Thoracic aorta (tissue), 2 donors: ENCODE measurements at places on chromosomes 12 and 14.

DNA sequence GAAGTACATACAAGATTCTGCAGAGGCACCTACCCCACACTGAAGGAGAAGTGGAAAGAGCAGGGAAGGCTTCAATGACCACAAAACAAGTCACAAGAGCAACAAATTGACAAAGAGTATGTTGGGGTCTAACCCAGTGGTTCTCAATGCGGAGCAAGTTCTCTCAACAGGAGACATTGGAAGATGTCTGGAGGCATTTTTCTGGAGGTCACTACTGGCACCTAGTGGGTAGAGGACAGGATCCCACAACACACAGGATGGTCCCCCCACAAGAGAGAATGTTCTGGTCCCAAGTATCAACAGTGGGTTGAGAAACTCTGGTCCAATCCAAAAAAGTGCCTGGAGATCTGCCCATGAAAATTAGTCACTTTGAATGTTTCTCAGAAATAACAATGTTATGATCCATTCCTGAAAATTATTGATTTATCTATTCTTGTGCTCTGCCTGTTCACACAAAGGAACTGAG, 3.4 kb downstream of the SSH1 start:
- no peak for DNase-seq

DNA sequence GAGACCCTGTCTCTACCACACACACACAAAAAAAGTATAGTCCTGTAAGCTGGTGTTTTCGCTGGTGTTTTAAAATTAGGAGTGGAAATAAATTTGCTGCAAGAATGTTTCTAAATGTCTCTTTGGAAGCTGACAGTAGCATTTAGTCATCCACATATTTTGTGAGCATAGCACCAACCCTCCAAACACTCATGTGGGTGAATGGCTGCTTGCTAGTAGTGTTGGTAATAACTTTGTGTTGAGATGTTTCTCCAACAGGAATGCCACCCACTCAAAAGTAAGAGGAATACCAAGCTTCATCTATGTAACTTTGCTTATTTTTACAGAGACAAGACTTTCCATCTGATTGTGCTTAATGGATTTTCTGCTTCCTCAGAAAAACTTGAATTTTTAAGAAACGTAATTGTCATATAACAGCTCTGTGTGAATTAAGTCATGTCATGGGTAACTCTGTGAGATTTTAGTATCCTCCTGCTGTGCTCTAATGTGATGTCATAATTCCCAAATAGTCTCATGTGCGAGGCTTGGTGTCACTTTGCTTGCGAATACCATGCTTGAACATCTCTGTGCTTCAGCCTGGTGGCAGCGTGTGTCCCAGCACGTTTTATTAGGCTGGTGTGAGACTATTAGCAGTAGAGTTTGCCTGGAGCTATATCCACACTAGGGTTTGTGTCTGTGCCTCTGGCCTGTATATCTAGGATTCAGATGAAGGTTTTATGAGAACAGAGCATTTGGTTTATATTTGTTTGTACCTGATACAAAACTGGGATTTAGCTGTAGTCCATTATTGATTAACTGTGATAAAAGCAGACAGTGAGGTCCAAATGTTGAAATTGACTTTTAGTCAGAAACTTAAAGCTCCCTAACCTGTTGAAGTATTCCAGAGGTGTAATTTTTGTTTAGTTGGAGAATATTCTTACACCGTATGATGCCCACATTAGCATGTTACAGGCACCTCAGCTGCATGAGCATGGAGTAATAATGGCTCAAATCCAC, 80.5 kb downstream of the FBXW8 start:
- no peak for DNase-seq

- no peak for DNase-seq
These were observed 41.9 kb upstream of the ABCC9 start for GRCh38 chr12:21983095-21983494.

GRCh38 chr12:48265777-48266176, 62.7 kb upstream of the OR10AD1 start:
- no peak for DNase-seq

DNA sequence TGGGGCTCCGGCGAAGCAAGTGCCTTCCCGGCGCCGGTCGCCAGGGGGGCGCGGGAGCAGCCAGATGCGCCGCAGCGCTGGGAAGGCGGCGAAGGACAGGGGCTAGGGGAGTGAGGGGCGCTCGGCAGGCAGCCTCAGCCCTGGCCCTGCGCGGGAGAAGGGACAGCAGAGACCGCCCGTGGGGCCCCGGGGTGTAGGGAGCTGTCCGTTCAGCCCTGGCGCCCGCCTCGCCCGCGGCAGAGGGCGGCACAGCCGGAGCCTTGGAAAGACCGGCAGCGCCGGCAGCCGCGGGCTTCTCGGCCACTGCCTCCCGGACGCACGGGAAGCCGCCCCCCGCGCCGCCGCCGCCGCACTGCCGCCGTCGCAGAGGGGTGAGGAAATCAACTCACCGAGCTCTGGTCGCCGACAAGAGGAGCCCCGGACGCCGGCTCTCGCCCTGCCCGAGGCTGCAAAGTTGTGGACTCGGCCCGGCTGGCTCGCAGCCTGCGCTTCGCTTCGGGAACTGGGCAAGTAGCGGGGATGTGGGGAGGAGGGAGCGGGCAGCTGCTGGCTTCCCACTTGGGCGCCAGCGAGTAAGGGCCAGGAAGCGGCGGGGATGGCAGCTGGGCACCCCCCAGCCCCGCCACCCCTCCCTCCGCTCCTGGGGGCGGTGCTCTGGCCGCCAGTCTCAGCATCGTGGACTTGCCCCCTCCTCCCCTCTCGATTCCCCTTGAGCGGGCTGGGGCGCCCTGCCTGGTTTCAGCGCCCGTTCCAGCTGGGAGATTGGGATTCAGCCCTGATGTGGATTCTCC, at the start of gene ZDHHC22:
Gene ZDHHC22, minus strand, starts transcription at position 578 of the 791 bp plus-strand sequence. CDS start 2,053 bp downstream, outside the sequence.
- DNase-seq = no peak

- DNase-seq = no peak
These were observed 85.9 kb downstream of the PAX9 start for GRCh38 chr14:36747411-36748184.

DNA sequence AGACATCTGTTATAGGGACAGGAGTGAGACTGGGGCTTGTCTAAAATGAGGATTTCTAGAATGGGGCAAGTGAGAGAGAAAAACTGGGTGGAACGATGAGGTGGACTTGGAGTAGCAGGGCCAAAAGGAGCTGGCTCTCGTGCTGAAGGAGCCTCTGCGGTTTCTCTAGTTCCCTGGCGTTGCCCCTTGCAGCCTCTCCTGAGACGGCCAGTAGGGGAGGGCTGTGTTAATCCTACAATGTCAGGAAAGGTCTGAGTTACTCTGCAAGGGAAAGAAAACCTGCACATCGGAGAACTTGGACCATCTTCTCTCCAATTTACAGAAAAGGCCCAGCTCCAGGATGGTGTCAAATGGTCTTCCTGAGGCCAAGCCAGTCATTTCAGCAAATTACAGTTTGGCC, 963.8 kb upstream of the FLRT2 start:
- no peak for DNase-seq

DNA sequence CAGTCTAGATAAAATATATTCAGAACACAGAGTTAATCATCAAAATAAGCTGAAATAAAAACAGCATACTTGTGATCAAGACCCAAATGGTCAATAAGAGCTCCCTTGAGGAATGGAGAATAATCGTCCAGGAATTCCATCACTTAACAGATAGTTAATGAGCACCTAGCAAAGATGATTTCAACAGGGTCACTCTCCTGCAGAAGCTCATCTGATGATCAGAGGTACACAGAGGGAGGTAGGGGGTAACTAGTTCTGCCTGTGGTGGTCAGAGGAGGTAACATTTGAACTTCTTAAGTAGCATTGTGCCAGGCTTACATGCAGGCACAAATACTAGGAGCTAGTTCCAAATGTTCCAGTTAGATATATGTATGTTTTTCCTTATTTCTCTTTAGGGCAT, 9.5 kb downstream of the MED13L start:
- DNase-seq = no peak

DNA sequence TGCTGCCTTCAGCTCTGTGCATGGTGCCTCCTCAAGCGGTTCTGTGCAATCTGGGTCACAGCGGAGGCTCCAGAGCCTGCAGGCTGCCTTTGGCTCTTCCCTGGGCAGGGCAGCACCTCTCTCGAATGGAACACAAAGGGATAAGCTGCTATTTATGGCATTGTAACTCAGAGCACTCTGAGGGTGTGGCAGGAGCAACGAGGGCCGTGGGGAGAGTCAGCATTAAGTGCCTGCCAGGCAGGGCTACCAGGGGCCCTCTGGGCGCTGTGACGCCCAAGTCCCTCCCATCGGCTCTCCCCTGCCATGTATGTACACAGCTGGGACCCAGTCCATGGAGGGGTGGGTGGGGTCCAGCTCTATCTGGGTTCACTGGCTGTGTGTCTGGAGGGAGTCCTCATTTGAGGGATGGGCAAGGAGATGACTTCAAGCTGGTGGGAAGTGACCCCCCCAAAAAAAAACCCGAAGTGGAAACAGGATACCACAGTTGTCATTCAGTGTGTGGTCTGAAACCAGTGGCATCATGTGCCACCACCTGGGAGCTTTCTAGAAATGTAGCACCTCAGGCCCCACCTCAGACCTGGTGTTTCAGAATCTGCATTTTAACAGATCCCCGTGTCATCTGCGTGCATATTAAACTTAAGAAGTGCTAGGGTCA, 44.0 kb upstream of the OAS1 start:
- no peak for DNase-seq

- peak; percentile 59 for DNase-seq
These were observed 1.6 kb downstream of the ART4 start for GRCh38 chr12:14841761-14842160.

DNA sequence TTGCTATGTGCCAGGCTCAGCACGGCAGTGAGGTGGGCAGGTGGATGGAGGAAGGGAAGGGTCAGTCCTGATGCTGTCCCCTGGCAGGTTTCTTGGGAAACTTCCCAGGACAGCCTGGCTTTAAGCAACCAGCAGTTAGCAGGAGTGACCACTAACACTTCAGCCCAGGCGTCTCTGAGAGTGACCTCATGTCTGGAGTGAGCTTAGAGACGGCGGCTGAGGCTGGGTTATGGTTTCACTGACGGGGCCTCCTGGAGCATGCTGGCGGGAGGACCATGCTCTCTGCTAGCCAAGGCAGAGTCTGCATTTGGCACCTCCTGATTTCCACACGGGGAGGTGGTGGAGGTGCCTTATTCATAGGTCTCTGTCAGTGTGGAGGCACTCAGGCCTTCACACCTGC, 2.5 kb downstream of the HHIPL1 start:
- DNase-seq = no peak

- DNase-seq = no peak
These were observed 28.0 kb downstream of the VPS37B start for GRCh38 chr12:122867691-122868461.

DNA sequence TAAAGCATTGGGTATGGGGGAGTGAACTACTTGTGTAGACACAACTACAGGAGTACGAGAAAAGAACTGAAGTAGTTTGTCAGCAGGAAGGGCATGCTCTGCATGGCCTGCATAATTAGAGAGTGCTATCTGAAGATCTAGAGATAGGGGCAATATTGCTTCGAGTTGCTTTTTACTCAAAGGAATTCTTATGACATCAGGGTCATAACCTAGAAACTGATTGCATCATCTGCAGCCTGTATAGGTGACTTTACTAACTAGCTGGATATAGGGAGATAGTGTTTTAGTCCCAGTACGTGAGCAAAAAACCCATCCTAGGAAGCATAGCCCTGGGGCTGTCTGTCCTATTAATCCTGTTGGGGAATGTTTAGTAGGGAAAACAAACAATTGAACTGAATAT, 39.8 kb downstream of the TMTC3 start:
- DNase-seq = no peak

DNA sequence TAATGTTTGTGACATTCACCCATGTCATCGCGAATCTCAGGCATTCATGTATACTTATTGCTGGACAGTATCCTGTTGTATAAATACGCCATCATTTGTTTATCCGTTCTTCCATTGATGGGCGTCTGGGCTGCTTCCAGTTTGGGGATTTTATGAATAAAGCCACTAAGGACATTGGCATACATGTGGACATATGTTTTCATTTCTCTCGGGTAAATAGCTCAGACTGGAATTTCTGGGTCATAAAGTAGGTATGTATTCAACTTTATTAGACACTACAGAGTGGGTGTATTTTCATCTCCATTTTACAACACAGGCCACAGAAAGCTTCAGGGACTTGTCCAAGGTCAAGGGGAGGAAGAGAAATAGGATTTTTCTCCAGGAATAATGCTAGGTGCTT, 48.9 kb downstream of the HRK start:
- DNase-seq = no peak

DNA sequence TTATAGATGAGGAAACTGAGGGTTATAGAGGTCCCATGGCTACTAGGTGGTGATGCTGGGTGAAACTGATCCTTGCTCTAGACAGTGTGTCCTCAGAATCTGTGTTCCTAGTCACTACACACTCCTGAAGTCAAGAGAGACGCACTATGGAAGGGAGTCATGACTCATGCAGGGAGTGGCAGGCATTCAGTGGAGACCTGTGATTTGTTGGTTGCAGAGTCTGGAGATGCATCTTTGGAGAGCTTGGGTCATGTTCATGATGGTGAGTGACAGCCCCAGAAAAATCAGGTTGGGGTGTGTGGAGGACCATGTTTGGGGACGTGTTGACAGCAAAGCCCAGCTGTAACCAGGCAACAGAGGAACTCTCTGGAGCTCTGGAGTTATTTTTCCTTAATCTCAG, 38.0 kb upstream of the FBXO21 start:
- no peak for DNase-seq

DNA sequence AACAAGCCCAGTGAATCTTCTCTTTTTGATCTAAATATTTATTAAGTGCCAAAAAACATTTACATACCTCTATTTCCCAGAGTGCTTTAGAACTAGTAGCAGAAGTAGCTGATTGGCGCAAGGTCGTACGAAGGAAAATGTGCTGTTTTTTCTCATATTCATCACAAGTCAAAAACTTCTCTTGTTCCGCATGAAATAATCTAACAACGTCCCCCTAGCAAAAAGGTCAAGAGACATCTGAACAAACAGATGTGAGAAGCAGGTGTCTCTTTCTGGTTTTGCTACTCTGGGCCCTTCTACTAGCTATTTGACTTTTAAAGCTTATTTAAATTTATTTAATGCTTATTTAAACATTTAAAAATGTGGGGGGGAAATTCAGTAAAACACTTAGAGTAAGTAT, 117.8 kb downstream of the ITPR2 start:
- no peak for DNase-seq

DNA sequence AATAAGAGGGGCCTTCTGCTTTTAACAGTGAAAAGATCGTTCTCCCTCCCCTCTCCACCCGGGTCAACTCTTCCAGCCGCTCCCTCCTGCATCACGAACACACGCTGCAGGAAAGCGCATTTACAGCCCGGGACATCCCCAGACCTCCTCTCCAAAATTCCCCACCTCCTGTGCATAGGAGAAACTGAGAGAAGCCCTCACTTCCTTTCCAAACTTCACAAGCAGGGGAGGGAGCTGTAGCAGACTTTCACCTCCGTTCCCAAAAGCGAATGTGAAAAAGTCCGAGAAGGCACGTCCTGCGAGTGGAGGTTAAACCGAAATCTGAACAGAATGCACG, 513 bp downstream of the BCAT1 start:
- DNase-seq = no peak

- no peak for DNase-seq
These were observed 26.6 kb downstream of the TCHP start for GRCh38 chr12:109926488-109927210.

DNA sequence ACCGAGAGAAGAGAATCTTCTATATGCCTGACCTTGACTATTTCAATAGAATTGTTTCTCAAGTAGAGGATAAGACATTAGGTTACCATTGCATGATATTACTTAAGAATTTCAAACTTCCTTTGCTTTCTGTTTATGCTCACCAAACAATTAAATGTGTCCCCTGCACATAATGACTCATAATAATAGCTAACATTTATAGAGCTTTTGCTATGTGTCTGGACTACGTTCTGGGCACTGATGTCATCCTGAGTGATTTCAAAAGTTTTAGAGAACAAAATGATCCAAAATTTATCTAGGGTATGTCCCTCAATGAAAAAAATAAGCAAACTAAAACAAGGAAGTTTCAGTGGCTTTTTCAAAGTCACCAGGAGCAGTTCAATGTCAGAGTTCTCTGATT, 38.8 kb downstream of the SLC15A5 start:
- no peak for DNase-seq
